ENCODE measurements at places on chromosomes 2 and 18.

GRCh38 chr2:159797543-159798375 is at the start of gene CD302:
CD302 (minus strand) TSS chr2:159798208; CDS start chr2:159798198, 10 bp downstream.
- DNase-seq: peak; percentile 56

DNA sequence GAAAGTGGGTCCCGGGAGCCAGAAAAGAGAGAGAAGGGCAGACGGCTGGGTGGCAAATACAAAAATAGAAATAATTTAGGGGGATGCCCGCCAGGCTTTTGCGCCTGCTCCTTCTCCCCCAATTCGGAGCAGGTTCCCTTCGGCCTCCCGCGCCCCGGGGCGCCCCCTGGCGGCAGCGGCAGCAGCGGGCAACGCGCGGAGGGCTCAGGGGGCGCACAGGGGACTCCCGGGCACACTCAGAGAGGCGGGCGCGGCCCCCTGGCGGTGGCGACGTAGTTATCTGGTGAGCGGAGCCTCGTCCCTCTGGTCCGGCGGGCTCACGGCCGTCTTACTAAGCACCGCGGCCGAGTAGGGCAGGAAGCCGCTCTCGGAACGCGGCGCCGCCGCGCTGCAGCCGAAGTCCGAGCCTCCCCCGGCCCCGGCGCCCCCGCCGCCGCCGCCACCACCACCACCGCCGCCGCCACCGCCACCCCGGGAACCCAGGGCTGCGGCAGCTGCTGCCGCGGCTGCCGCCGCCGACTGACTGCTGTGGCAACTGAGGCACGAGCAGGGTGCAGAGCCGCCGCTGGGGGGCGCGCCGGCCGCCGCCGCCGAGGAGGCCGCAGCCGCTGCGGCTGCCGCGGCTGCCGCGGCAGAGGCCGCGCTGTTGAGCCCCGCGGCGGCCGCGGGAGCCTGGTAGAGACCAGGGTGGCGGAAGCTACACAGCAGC is 3.8 kb downstream of the EVX2 start:
- DNase-seq: no peak

DNA sequence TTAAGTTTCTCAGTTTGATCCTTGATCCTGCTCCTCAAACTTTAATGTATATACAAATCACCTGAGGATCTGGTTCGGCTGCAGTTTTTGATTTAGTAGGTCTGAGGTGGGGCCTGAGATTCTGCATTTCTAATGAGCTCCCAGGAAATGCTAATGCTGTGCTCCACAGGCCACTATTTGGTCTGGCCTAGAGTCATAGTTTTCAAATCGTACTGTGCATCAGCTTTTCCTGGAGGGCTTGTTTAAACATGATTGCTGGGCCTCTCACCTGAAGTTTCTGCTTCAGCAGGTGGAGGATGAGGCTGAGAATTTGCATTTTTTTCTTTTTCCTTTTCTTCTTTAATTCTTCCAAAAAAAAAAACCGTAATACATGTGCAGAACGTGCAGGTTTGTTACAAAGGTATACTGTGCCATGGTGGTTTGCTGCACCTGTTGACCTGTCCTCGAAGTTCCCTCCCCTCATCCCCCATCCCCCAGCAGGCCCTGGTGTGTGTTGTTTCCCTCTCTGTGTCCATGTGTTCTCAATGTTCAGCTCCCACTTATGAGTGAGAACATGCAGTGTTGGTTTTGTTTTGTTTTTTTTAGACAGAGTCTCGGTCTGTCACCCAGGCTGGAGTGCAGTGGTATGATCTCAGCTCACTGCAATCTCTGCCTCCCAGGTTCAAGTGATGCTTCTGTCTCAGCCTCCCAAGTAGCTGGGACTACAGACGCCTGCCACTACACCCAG is 42.2 kb upstream of the CD28 start:
- no peak for DNase-seq

DNA sequence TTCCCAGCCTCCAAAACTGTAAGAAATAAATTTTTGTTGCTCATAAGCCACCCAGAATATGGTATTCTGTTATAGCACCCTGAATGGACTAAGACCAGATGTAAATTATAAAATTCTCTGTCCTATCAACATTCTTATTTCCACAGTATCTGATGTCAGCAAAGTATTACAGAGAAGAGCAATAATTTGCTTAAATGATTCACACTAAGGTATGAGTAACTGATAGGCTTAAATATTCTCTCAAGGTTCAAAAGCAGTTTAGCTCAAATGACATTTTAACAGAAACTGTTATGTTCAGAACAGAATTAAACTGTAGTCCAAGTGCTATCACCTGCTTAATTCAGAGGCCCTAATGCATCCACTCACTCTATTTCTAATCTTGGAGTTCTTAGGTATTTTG is 12.8 kb downstream of the SESTD1 start:
- no peak for DNase-seq

GRCh38 chr2:177313162-177313781 is 48.7 kb upstream of the NFE2L2 start:
- no peak for DNase-seq

DNA sequence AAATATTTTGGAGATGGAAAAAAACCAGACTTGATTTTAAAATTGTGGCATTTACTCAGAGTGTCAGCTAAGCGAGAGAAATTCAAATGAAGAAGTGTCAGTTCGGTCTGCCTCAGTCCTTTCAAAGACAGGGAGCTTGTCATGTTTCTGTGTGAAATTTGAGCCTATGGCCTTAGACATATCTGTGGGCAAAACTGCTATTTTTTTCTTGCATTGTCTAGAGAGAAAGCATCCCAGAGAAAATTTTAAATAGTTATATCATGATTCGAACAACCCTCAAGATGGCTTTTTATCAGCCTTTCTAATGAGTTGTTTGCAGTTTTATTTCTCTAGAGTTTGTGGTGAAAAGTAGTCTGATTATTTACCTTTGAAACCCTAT is 50.2 kb upstream of the KCNE4 start:
- DNase-seq: no peak

- no peak for DNase-seq
These were observed 2.7 kb upstream of the FECH start for GRCh38 chr18:57589161-57589560.

DNA sequence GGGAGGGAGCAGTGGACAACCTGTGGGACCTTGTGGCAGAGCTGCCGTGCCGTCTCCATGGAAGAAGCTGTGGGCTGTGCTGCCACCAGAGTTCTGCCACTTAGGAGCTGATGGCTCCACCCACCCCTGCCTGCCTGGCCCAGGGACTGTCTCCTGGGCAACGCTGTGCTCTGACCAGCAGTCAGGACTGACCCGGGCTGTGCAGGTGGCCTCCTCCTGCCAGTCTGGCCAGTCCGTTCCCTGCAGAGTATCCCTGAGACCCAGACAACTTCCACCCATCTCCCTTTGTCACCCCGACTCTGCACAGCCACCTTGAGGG is 12.8 kb downstream of the ASIC4 start:
- no peak for DNase-seq

DNA sequence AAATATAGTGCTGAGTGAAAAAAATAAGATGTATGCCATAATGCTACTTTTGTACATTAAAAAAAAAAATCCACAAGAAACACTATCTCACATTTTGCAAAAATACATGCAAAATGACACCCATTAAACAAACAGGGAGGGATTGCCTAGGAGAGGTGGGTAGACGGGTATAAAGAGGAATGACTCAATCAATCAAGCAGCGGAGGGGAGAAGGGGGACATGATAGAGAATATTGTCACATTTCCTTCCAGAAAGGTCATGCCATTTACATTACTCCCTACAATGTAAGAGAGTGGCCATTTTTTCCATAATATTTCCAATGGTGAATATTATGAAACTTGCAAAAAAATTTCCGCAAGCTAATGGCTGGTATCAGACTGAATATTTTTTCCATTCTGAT is 542.3 kb upstream of the TNP1 start:
- DNase-seq: no peak

GRCh38 chr2:173571021-173571821 is 216.5 kb downstream of the CDCA7 start:
- DNase-seq: peak; percentile 37

DNA sequence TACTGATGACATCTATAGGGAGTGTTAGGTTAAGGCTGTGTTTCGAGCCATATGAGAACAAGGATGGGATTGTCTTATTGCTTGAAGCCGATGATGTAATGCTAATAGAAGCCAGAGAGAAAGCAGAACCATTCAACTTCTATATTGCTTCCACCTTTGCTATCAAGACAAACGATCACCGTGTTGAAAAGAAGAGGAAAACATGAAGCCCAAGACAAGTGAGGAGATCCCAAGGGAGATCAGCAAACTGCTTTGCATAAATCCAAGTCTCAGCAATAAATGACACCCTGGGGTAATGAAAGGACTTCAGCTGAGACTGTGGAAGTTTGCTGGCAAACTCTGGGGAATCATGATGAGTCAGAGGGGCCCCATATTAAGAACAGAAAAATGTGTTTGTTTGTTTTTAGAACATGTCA is 206.2 kb downstream of the NCKAP5 start:
- no peak for DNase-seq

DNA sequence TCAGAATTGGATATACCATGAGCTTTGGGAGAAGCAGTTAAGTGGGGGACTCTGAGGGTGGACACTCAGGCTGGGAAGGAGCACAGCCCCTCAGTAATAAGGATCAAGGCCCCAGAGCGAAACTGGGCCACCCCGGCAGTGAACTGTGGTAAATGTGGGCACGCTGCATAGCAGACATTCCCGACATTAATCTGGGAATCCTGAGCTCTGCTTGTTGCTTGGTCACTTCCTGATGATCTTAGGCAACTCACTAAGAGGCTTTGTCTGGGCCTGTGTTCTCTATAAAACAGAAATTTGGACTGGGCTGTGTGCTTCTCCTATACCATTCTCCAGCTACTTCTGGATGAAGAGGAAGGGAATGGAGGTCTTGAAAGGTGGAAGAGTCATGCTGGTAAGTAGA is 4.8 kb downstream of the TGFBRAP1 start:
- no peak for DNase-seq

- no peak for DNase-seq
These were observed 34.7 kb downstream of the NHEJ1 start for GRCh38 chr2:219125886-219126270.

Data from hippocampal formation (tissue), 2 donors.